ENCODE measurements at places on chromosomes 5 and 9.

DNA sequence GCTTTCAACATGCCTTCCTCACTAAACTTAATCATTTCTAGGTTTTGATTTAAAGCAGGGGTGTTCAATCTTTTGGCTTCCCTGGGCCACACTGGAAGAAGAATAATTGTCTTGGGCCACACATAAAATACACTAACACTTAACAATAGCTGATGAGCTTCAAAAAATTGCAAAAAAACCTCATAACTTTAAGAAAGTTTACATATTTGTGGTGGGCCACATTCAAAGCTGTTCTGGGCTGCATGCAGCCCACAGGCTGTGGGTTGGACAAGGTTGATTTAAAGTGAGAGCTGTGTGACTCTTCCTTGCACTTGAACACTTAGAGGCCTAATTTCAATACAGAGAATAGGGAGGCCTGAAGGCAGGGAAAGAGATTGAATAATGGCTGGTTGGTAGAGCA lies 598.3 kb downstream of the EFNA5 start:
- DNase-seq = no peak

DNA sequence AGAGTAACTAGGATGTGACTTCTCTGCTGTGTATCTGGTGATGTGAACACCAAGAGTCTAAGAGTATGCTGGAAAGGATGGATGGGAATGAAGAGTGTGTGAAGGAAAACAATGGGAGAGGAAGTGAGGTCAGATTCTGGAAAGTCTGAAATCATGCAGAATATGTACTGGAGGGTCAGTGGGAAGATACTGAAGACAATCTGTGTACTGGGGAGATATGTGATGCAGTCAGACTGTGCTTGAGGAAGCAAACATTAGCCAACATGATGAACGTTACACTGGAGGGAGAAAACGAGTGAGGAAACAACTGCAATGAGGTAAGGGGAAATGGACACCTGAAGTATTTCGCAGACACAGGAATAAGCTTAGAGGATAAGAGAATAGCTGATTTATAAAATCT lies 105.7 kb downstream of the NR3C1 start:
- no peak for DNase-seq

- DNase-seq = no peak
These were observed 66.4 kb upstream of the MARCHF11 start for GRCh38 chr5:16245956-16246355.

- no peak for DNase-seq
These were observed 40.2 kb upstream of the TAS2R1 start for GRCh38 chr5:9670371-9670770.

GRCh38 chr5:72159501-72159911 lies 52.2 kb downstream of the MAP1B start:
- no peak for DNase-seq

DNA sequence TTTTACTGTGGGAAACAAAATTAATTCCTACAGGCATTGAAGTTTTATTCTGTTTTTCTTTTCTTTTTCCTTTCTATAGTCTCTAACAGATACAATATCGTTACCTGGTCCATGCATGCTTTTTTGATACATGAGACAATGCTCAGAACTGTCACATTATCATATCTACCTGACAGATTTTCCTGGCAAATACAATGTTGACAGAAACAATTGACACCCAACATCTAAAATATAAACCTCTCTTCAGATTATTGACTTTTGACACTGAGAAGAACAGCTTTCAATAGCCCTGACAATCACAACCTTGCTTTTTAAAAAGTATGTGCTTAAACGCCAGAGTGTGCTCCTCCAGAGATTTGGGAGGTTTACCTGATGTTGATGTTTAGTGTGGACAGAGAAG lies 2334.6 kb upstream of the WWC1 start:
- no peak for DNase-seq

DNA sequence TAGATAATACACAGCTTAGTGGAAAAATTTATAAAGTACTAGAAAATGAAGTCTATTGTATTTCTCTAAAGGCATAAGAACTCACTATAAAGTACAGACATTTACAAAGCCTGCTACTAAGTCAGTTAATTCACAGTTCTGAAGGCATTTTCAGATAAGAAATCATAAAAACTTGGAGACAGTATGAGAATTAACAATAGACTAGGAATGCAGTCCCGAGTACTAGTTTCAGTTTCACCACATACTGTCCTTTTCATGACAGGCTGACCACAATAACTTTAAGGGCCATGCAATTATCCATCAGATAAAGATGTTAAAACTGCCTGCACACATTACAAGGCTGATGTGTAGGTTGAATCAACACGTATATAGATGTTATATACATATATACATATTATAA lies 362.6 kb upstream of the SMC2 start:
- no peak for DNase-seq

DNA sequence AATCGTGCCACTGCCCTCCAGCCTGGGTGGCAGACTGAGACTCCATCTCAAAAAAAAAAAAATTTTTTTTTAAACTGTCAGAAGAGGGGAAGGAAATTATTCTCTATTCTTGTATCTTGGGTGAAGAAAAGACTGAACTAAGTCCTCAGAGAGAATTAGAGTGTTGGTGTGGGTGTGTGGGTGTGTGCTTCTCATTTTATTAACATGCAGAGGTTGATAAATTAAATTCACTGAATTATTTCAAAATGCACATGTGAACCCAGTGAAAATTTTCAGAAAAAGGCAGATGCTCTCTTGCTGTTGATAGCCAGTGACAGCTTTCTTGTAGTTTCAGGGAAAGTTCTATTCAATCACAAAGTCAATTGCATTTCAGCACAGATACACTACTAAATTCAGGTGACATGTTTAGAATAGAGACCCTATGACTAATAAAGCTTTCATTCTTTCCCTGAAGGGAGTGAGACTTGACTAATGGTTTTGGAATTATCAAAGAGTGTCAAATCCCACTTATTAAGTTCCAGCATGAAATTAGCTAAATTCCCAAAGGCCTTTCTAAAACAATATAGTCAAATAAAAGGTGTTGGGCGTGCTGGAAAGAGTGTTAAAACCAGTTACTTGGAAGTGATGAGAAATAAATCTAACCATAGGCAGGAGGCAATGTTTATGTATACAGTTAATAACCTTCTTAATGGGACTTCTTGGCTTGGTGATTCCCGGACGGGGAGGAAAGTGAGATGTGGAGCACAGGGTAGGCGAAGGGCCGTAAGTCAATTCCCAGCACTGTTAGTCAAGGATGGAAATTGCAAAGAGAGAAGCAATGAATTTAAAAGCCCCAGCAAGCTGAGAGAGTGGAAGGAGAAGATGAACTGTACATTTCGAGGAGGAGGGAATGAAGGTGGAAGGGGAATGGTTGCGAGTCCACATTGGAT lies 103.2 kb upstream of the SPATA31D4 start:
- no peak for DNase-seq

- no peak for DNase-seq
These were observed 552.4 kb upstream of the ZNF608 start for GRCh38 chr5:125298746-125299379.

Measured in GM18507 (cell line).